GF-D8 (cell line): ENCODE measurements at places on chromosomes 4 and X.

GRCh38 chr4:176464748-176465147, 145.0 kb downstream of the SPCS3 start:
- no peak for DNase-seq

GRCh38 chrX:124250835-124251437, 81.5 kb upstream of the TEX13D start:
- no peak for DNase-seq

- no peak for DNase-seq
Observed at GRCh38 chr4:87953826-87954225, 21.7 kb upstream of the SPP1 start.

DNA sequence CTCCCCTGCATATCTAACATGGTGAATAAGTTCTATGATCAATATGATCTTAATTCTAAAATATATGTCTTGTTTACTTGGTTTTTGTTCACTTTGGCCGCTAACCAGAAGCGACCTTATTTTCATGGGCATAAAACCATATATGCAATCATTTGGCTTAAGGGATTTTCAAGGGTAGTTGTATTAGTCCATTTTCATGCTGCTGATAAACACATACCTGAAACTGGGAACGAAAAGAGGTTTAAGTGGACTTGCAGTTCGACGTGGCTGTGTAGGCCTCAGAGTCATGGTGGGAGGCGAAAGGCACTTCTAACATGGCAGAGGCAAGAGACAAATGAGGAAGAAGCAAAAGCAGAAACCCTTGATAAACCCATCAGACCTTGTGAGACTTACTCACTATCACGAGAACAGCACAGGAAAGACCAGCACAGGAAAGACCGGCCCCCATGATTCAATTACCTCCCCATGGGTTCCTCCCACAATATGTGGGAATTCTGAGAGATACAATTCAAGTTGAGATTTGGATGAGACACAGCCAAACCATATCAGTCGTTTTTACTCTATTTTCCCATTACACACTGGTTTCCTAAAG, 114.3 kb upstream of the CPEB2 start:
- DNase-seq = no peak

GRCh38 chr4:10879411-10880110, 195.0 kb upstream of the CLNK start:
- DNase-seq = no peak

- no peak for DNase-seq
Observed at GRCh38 chr4:53171797-53172196, 194.1 kb downstream of the SCFD2 start.

GRCh38 chr4:109861916-109862511, 14.1 kb downstream of the LRIT3 start:
- DNase-seq = no peak

GRCh38 chr4:55122235-55122634, 3.2 kb downstream of the KDR start:
- no peak for DNase-seq

- DNase-seq = peak; percentile 26
Observed at GRCh38 chr4:121462660-121463261, 81.9 kb upstream of the QRFPR start.

- DNase-seq = no peak
Observed at GRCh38 chr4:53706422-53707032, 115.2 kb upstream of the LNX1 start.

- DNase-seq = no peak
Observed at GRCh38 chr4:4780729-4781244, 78.7 kb upstream of the MSX1 start.

- DNase-seq = no peak
Observed at GRCh38 chr4:143700046-143700415, 444 bp downstream of the FREM3 start.

DNA sequence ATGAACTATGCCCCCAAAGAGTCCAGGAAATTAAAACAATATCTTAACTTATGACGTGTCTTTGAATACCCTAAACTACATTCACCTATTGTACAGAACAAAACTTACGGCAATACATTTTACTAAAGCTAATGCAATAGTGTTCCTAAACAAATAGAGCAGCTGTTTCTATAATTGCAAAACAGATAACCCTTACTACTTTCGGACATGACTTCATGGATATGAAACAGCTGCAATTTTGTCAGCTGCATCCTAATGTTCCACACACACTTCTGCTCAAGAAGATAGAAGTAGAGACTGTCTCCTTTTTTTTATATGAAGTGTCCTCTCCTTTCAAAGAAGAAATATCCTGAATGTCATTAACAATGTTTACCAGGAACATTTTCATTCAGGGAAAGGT, 174.9 kb downstream of the ACTRT1 start:
- no peak for DNase-seq

DNA sequence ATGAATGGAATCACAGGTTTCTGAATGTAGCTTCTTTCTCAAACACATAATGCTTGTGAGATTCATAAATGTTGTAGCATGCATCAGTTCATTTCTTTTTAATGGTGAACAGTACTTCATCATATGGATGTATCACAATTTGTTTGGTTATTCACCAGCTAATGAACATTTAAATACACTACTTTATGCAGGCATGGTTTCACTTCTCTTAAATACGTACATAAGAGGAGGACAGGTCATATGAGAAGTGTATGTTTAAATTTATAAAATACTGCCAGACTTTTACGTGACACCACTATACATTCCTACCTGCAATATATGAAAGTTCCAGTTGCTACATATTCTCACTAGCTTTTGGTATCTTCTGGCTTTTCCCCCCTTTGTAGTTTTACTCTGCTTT, 65.4 kb downstream of the ANKRD17 start:
- DNase-seq = no peak

- peak; percentile 57 for DNase-seq
Observed at GRCh38 chr4:173490256-173490655, 39.8 kb downstream of the HAND2 start.

- DNase-seq = peak; percentile 1
Observed at GRCh38 chrX:153600032-153600373, 1.1 kb upstream of the CCNQ start.

DNA sequence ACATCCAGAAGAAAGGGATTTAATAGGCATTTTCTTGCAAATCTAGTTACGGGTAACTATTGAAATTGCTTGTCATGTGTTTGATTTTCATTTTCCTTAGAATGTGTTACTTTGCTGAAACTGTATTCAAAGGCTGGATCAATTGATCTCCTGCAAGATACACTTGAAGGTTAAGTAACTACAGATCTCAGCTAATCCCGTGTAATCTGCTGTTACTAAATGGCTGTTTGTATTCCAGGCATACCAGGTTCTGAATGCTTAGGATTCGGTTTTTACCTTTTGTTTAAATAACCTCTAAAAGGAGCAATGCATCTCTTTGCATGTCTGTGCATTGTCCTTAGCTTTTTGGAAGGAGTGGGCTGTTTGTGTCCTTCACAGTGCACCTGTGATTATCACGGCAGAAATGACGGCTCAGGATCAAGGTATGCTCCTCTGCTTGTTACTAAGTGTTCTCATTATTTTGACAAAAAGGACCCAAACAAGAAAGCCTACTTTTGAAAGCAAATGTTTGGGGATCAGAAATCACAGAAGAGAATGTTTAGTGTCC, at the start of gene LRIT3:
TSS of gene LRIT3 (plus strand) at position 212 of the 547 bp plus-strand sequence. CDS start at position 307, 95 bp downstream.
- DNase-seq = no peak

- DNase-seq = no peak
Observed at GRCh38 chrX:135543172-135543571, 22.7 kb downstream of the INTS6L start.

DNA sequence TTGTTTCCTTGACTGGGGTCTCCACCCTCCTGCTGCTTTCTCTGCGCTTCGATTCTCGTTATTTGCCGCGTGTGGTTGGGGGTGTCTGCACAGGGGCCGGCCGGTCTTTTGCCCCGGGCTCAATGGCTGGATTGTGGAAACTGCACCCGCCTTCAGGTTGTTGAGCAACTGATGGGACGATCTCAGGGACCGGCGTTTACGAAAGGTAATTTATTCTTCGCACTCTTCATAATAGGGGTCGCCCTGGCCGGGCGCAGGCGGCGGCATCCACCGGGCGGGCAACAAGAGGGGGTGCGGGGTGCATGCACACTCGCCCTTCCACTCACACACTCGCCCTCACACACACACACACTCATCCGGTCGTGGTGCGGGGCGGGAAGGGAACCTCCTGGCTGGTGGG, 1.4 kb downstream of the ADGRL3 start:
- DNase-seq = no peak

GRCh38 chr4:169071747-169072146, 61.7 kb upstream of the CBR4 start:
- DNase-seq = no peak

DNA sequence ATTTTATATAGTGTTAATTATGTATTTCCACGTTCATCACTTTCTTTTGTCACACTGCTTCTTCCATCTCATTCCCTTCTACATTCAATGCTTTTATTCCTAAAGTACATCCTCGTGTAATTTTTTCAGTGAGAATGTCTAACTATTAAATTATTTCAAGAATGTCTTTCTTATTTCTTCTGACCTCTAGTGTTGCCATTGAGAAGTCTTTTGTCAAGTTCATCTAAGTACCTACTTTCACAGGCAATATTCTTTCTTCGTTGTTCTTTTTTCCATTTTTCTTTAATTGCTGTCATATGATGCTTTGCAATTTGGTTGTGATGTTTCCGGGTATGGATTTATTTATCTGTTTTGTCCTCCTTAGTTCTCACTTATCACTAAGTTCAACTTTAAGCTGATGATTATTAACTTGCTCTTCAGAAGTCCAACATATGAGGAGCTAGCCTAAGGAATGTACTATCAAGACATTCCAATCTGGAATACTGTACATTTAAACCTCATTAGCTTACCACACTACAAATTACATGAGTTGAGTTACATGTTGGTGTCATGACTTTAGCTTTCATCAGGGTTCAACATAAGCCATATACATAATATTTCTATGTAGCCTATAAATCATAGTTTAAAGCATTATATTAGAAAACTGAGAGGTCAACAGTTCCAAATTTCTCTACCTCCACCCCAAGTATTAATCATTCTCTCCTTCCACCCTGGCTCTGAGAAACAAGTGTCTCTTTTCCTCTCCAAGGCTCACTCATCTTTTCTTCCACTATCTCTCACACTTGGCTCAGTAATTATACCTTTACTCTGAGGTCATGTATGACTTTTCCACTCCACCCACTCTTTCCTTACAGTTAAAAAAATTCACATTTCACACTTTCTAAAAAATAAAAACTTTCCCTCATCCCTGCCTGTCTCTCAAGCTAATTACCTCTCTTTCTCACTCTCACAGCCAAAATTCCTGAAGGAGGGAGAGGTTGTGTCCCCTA, 81.5 kb downstream of the COX18 start:
- no peak for DNase-seq

- no peak for DNase-seq
Observed at GRCh38 chr4:111991163-111991562, 154.1 kb upstream of the FAM241A start.

- DNase-seq = no peak
Observed at GRCh38 chr4:79823148-79823763, 249.8 kb downstream of the ANTXR2 start.

DNA sequence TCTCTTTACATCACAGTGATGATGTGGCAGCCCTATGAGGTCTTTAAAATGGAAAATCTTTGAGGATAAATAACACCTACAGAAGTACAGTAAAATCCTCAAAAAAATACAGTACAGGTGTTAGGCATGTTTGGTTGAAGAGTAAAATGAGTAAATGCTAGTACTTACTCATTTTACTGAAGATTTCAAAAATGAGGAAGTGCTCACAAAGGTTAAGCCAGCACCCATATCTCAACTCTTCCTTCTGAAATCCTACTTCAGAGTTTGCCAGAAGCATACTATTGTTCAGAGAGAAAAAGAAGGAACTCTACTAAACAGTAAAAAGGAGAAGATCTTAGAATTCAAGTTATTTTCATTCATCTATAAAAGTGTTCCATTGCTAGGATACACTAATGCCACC, 130.9 kb downstream of the CBR4 start:
- no peak for DNase-seq

DNA sequence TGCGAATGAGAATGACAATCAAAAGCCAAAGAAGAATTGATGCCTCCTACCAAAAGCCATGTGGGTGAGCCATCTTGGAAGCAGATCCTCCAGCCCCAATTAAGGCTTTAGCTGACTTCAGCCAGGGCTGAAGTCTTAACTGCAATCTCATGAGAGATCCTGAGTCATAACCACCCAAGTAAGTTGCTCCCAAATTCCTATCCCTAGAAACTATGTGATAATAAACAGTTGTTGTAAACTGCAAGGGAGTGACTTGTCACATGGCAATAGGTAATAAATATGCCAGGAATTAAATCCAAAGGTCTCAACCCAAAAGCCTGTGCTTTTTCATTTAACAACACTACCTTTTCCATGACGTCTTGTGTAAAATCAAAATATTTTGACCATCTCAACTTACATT, 154.2 kb upstream of the TBL1X start:
- DNase-seq = no peak
